ENCODE measurements at places on chromosomes 4 and X. TPM values are rescaled to one million over a fixed set of nuclear protein-coding genes. Genes with fewer than 3 reads are reported as not detected.

The DMRTC1 gene
- total RNA-seq = not detected

The FABP2 gene
- 406 TPM for total RNA-seq

The FMR1NB gene
- not detected for total RNA-seq

The SHROOM2 gene
- total RNA-seq = 1.8 TPM

The CYLC1 gene
- total RNA-seq = not detected

The HERC5 gene
- 4.6 TPM for total RNA-seq

The TAF1 gene
- total RNA-seq = 301 TPM

The BEX1 gene
- 1.2 TPM for total RNA-seq

The MANBA gene
- total RNA-seq = 36.3 TPM

The TKTL1 gene
- total RNA-seq = not detected

All from Peyer's patch (tissue), 4 donors.